Camera-type eye (tissue), 1 donor: ENCODE measurements at places on chromosomes 6 and 20. TPM values are rescaled to one million over a fixed set of nuclear protein-coding genes. Genes with fewer than 3 reads are reported as not detected.

The IRAK1BP1 gene
- 26.4 TPM for total RNA-seq

The COX4I2 gene
- 3.2 TPM for total RNA-seq

The CRNKL1 gene
- 66.3 TPM for total RNA-seq

The IBTK gene
- total RNA-seq: 71.8 TPM

The PRSS35 gene
- 153 TPM for total RNA-seq

The PTCHD4 gene
- total RNA-seq: 10.0 TPM

The TFAP2B gene
- total RNA-seq: 17.0 TPM

The BEND6 gene
- total RNA-seq: 5.8 TPM

The HDGFL1 gene
- not detected for total RNA-seq

The CGA gene
- not detected for total RNA-seq

The MMP24 gene
- 15.1 TPM for total RNA-seq

The ESF1 gene
- total RNA-seq: 28.8 TPM

The RIMS4 gene
- 12.0 TPM for total RNA-seq

The COL21A1 gene
- 44.6 TPM for total RNA-seq

The SALL4 gene
- 1.8 TPM for total RNA-seq

The BMP7 gene
- 29.6 TPM for total RNA-seq

The CDSN gene
- not detected for total RNA-seq

The DIDO1 gene
- 78.8 TPM for total RNA-seq

The ZNF165 gene
- total RNA-seq: 0.82 TPM

The FKBP1A gene
- total RNA-seq: 73.3 TPM

The UCKL1 gene
- total RNA-seq: 44.6 TPM

The OR2H1 gene
- not detected for total RNA-seq

The TSPYL4 gene
- 51.3 TPM for total RNA-seq

The SRSF12 gene
- total RNA-seq: 18.0 TPM

The BMP2 gene
- total RNA-seq: 15.4 TPM

The ATF6B gene
- total RNA-seq: 35.8 TPM

The DLK2 gene
- 2.6 TPM for total RNA-seq

The LGSN gene
- total RNA-seq: 729 TPM

The CDH26 gene
- total RNA-seq: 4.6 TPM

The CD83 gene
- total RNA-seq: 12.7 TPM

The KCNK15 gene
- 1.4 TPM for total RNA-seq

The PLCB4 gene
- total RNA-seq: 73.8 TPM

The OPRL1 gene
- 3.5 TPM for total RNA-seq

The ADNP gene
- 115 TPM for total RNA-seq

The RAET1G gene
- not detected for total RNA-seq

The GJE1 gene
- not detected for total RNA-seq

The PPIL1 gene
- 34.3 TPM for total RNA-seq

The KHDC1L gene
- total RNA-seq: 1.0 TPM

The SNAP25 gene
- 162 TPM for total RNA-seq

The MAK gene
- 61.8 TPM for total RNA-seq

The OLIG3 gene
- not detected for total RNA-seq

The RAET1L gene
- total RNA-seq: not detected

The LBP gene
- total RNA-seq: not detected

The AGER gene
- total RNA-seq: 2.6 TPM

The BCL2L1 gene
- total RNA-seq: 133 TPM

The PBOV1 gene
- not detected for total RNA-seq

The ME1 gene
- 17.9 TPM for total RNA-seq

The SCUBE3 gene
- total RNA-seq: 10.0 TPM

The GSTA2 gene
- not detected for total RNA-seq

The SLC17A9 gene
- 4.6 TPM for total RNA-seq
